ENCODE measurements at places on chromosomes 16 and 17.

DNA sequence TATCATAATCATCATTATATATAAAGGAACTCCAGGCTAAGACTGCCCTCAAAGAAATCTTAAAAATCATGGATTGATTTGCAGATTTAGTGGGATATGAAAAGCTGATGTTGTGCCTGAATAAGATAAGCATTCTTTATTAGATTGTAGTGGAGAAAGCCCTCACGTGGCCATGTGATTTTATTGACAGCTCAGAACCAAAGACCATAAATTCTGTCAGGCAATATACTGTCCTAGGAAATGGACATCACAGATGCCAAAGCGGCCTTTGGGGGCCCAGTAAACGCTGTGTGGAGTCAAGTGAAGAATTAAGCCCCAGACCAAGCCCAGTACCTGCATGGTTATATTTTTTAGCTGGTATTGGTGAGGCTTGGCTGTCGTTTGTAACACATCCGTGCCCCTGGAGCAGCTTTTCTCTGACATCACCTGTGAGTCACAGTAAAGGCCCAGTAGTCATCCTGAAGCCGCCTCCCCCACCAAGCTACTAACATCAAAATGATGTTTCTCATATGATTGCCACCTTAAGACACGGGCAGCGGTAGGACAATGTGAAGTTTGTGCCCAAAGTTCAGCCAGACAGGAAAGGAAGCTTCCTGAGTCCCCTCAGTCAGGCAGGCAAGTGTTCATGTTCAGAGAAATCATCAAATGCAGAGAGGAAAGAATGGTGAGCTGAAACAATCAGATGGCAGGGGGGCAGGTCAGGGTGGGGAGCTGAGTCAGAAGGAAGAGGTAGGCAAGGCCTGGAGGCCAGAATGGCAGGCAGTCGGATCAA, 209.4 kb downstream of the IRX3 start:
- no peak for DNase-seq

- DNase-seq: no peak
These were observed 17.2 kb downstream of the SLC16A6 start for GRCh38 chr17:68273722-68274121.

DNA sequence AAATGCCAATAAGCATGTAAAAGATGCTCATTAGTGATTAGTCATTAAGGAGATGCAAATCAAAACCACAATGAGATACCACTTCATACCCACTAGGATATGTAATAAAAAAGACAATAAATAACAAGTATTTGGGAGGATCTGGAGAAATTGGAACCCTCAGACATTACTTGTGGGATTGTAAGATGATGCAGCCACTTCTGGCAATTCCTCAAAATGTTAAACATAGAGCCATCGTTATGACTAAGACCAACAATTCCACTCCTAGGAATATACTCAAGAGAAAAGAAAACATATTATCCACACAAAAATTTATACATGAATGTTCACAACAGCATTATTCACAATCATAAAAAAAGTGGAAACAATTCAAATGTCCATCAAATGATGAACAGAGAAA, 336.2 kb upstream of the PMFBP1 start:
- DNase-seq: no peak

- peak; percentile 56 for DNase-seq
These were observed 1.1 kb downstream of the C17orf107 start for GRCh38 chr17:4900231-4901107.

- no peak for DNase-seq
These were observed 5.2 kb upstream of the FANCA start for GRCh38 chr16:89821438-89822187.

DNA sequence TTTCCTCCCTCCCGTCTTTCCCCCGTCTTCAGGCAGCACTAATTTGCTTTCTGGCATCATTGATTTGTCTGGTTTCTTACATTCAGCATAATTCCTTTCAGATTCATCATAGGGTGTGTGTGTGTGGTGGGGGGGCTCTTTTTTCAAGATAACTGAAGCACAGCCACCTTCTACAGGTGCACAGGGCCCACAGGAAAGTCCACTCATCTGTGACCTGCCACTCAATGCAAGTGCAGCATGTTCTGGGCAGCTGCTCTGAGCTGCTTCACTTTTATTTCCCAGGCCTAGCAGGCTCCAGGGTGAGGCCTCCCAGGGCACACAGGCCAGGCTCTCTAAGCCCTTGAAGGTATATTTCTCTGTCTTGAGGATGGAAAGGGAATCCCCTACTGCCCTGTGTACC, 35.2 kb upstream of the MYH10 start:
- DNase-seq: no peak

DNA sequence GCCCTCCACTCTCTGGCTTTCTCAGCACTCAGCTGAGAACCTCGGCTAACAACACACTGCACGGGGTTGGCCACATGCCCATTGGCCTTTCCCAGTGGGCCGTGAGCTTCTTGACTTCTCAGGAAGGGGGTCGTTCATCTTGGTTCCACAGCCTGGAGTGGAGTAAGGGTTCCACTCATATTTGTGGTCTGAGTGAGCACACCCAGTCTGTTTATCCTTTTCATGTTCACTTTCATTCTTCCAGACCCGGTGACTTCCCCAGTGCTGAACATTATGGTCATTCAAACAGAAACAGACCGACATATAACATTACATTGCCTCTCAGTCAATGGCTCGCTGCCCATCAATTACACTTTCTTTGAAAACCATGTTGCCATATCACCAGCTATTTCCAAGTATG, 8.2 kb downstream of the MILR1 start:
- no peak for DNase-seq

DNA sequence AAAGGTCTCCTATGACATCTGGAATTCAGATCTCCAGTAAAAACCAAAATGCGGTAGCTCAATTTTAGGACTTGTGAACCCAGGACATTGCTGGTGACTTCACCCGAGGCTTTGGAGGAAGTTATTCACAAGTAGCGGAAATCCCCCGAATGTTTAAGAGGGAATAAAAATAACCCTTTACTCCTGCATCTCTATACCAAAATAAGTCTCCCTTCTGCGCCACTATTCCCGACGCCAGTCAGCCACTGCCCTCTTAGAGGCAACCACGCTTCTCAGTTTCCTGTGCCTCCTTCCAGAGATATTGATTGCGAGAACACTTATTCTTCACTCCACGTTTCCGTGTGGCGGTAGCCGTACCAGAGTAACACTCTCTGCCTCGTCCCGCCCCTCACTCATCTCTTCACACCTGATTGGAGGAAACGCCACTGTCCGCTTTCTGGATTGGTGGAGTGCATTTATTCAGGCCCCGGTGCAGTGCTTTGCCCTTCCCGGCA, 27.4 kb downstream of the EMP2 start:
- DNase-seq: peak; percentile 63

DNA sequence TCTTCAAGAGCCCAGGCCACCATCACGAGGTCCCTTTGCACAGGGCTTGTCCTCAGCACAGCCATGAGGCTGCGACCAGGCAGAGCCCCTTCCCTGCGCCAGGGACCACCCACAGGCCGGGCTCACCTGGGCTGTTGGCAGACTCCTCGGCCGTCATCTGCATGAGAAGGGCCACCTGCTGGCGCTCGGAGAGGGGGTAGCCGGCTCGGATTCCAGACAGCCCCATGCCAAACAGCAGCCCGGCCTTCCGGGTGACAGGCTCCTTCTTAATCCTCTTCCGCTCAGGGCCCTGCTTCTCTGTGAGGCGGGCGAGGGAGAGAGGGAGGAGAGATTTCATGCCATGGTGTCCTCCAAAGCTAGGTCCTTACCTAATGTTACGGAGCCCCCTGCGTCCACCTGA, 73.4 kb downstream of the ZNF778 start:
- DNase-seq: no peak

- DNase-seq: no peak
These were observed 3.9 kb downstream of the CHAD start for GRCh38 chr17:50464736-50465135.

GRCh38 chr17:76365256-76365903, 11.7 kb upstream of the PRPSAP1 start:
- no peak for DNase-seq
